Left ventricle myocardium superior (tissue), 1 donor: ENCODE measurements at places on chromosomes 1 and 21. TPM values are rescaled to one million over a fixed set of nuclear protein-coding genes. Genes with fewer than 3 reads are reported as not detected.

Gene HJV
- total RNA-seq = 71.9 TPM

Gene BARHL2
- total RNA-seq = not detected

Gene RAB42
- total RNA-seq = 1.5 TPM

- no peak for DNase-seq
These were observed at the start of gene B3GALT2 for GRCh38 chr1:193185901-193186731. Gene B3GALT2 (minus strand): TSS chr1:193186613. CDS start chr1:193181562, 5,051 bp downstream.

GRCh38 chr1:84698151-84699110 is 8.2 kb upstream of the SSX2IP start:
- DNase-seq = no peak
